ENCODE measurements at places on chromosomes 1 and 21.

DNA sequence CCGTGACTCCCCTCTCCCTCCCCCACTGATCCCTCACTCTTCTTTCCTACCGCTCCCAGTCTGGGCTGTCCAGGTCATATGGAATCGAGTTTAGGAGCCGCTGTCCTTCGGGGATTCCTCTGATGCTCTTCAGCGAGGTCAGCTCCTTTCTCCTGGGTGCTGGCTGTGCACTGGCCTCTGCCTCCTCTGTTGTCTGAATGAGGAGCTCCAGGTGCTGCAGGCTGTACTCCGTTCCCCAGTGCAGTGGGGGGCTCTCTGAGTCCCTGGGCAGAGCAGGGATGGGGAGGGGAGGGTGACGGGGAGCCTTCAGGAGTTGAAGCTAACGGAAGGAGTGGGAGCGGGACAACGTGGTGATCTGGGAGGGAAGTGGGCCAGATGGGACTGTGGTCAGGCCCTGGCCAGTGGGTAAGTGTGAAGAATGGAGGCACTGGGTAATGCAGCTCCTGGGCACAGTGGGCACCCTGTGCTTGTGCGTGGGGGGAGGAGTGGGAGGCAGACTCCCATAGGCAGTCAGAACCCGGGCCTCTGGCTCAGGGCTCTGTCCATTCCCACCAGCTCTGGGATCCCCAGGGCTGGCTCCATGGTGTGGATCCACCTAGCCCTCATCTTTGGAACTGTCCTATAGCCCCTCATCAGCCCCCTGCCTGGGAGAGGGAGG, 59.5 kb upstream of the TLR5 start:
- no peak for DNase-seq

DNA sequence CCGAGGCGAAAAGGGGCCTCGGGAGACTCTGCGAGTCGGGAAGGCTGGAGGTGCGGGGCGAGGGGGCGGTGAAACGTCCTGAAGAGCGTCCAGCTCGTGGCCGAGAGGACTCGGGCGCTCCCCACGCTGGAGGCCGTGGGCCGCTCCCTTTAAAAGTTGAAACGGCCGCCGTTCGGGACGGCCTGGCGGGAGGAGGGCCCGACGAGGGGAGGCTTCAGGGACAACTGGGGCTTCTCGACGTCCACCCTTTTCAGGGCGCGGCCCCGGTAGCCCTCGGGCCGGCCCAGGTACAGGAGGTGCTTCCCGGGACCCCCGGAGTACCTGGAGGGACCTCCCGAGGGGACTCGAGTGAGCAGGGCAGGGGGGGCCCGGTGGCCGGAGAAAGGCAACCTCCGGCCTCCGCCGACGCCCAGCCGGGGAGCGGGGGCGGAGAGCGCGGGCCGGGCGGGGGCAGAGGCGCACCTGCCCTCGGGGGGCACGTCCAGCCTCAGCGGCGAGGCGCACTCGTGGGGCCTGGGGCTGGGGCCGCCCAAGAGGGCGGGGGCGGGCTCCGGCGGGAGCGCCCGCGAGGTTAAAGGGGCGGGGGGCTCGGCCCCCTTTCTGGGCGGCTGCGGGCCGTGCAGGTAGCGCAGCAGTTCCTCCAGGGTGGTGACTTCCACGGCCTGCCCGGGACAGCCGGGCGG, 14.0 kb downstream of the SEMA6C start:
- DNase-seq = no peak

- no peak for DNase-seq
Measured at GRCh38 chr1:212628813-212629415, 20.4 kb downstream of the ATF3 start.

- DNase-seq = peak; percentile 97
Measured at GRCh38 chr1:23799570-23800399, 769 bp downstream of the GALE start.

- peak; percentile 22 for DNase-seq
Measured at GRCh38 chr1:31957701-31958674, 19.8 kb upstream of the PTP4A2 start.

DNA sequence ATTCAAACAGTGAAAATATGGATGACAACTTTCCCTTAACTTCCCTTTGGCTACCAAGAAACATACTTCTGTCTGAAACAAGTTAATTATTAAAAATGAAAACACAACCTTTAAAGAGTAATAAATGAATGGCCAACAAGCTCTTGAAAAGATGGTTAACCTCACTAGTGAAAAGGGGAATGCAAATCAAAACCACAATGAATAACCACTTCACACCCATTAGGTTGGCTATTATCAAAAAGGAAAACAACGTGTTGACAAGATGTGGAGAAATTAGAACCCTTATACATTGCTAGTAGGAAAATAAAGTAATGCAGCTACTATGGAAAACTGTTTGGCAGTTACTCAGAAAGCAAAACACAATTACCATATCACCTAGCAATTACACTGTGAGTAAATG, 14.1 kb downstream of the COP1 start:
- DNase-seq = peak; percentile 1

DNA sequence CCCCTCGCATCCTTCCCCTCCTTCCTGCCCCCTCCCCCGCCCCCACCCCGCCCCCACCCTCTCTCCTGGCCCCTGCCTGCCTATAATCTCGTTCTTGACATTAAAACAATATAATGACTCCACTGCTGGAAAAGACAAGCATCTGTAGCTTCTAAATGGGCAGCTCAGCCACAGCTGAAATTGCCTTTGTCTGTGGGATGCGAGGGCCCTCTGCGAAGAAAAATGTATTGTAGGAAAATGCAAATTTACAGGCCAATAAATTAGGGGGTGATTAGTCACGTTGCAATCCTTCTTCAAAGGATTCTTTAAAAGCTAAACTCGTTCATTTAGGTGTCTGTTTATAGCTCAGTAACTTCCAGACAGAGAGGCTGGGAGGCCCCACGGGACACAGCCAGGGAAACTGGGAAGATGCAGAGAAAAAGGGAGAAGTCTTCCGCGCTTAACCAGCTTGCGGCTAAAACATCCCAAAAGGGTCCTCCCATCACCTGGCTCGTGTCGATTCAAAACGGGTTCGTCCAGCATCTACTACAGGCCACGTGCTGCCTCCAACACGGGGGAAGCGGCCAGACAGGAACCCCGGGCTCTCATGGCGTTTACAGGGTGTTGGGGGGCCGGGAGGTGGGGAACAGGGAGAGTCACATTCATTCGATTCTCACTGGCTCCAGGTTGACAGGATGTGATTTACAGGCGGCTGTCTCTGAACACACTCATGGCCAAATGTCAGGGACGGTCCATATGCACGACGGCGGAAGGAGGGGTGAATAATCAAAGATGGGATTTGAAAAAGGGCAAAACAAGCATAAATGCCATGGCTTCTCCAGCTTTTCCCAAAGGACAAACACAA, 100.5 kb upstream of the ZBTB40 start:
- DNase-seq = no peak

- no peak for DNase-seq
Measured at GRCh38 chr1:240813720-240814119, 201.8 kb upstream of the GREM2 start.

GRCh38 chr1:201883786-201884185, 4.9 kb upstream of the SHISA4 start:
- peak; percentile 71 for DNase-seq

- DNase-seq = peak; percentile 22
Measured at GRCh38 chr1:58968360-58968952, 184.6 kb upstream of the JUN start.

DNA sequence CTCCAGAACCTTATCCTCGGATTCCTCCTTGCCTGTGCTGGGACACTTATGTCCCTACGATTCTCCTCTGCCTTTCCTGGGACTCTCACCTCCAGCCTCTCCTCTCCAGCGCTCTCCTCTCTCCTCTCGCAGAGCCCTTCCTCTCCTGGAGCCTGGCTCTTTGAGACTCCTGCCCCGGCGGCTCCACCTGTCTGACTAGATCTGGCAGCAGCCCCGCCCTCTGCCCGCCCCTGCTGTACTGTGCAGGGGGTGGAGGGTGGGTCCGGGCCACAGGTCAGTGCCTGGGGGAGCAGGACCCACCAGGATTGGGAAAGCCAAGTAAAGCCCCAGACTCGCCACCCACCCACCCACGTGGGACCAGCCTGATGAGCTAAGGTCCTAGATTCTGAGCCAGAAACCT, 1.6 kb downstream of the ELOVL1 start:
- no peak for DNase-seq

- peak; percentile 88 for DNase-seq
Measured at GRCh38 chr1:94602316-94602715, 60.8 kb upstream of the F3 start.

GRCh38 chr1:82903626-82904025, 1095.3 kb downstream of the TTLL7 start:
- peak; percentile 7 for DNase-seq

GRCh38 chr1:22418933-22419382, 32.7 kb upstream of the ZBTB40 start:
- peak; percentile 49 for DNase-seq

GRCh38 chr1:112927462-112927990, 28.5 kb downstream of the SLC16A1 start:
- DNase-seq = no peak

GRCh38 chr1:179091691-179092165, 9.9 kb downstream of the TOR3A start:
- DNase-seq = no peak

Measured in M059J (cell line).